Stimulated activated effector memory CD8-positive, alpha-beta T cell treated with anti-CD3 and anti-CD28 coated beads, Interleukin-12 subunit alpha, Interleukin-12 subunit beta, amount 100 ng/mL, for 72 hours (primary cell): ENCODE measurements at places on chromosomes 2 and 18.
A peak's percentile ranks its signal among the peaks of the same experiment; 100 is the strongest.

- DNase-seq = no peak
These were observed 93.5 kb downstream of the ZCCHC2 start for GRCh38 chr18:62616331-62616805.

DNA sequence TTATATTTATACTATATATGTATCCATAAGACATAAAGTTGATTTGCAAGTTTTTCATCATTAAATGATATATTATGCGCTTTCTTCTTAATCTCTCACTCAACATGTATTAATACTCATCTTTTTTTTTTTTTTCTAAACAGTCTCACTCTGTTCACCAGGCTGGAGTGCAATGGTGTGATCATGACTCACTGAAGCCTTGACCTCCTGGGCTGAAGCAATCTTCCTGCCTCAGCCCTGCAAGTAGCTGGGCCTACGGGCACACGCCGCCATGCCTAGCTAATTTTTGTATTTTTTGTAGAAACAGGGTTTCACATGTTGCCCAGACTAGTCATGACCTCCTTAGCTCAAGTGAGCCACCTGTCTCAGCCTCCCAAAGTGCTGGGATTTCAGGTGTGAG is 51.4 kb upstream of the MAP4K3 start:
- no peak for DNase-seq

DNA sequence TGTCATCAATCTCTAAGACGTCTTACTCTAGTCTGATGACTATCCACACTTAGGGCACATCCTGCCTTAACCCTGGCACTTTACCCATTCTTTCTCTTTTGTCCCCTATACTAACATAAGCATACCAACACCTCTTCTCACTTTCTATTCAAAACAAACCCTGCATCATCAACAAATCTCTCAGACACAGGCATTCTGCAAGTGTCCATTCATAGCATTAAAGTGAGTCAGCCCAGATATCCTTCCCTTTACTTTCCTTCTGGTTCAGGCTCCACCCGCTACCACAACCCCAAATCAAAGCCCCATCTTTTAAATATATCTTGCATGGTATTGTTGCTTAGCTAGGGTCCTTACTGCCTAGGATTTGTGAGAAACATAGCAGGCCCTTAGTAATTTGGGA is 3.8 kb downstream of the GRB14 start:
- no peak for DNase-seq

DNA sequence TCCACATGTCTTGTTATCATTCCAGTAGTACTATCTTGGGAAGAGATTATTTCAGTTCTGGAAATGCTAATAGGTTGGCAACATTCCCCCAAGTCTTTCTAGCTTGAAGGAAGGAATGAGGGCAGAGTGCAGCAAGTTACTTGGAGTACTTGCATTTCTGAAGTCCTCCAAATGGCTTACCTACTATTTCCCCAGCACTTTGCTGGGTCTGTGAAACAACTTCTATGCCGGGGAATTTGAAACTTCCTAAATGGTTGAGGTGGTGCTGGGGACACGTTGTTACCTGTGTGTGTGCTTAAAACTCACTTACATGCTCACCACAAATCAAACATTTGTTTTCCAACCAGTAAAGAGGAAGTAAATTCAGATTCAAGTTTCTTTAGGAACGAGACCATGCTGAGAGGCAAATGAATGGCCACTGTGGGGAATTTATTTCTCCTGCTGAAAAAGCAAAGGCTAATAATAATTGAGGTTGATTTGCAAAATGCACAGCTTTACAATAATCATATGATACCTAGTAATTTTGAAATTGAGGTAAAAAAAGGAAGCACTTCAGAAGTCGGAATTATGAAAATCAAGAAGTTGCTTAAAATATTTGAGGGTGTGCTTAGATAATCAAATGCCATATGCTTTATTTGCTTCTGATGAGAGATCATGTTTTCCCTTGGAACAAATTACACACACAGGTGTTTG is 1167.7 kb upstream of the ZEB2 start:
- no peak for DNase-seq

- DNase-seq = no peak
These were observed 79.7 kb downstream of the EDAR start for GRCh38 chr2:108909275-108909823.

DNA sequence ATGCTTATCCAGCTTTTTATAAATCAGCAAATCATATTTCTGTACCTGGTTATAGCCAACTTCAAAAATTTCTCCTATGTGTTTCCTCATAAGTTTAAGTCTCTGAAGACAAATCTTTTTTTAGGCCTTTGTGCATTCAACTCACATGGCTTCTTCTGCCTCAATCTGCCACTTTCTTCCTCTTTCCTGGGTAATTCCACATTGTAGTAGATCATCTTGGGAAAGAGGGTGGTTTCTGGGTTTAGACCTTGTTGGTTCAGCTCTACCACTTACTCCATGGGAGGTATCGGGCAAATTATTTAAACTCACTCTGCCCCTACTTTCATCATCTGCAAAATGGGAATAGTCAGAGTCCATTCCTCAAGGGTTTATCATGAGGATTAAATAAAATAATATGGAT is 707.0 kb upstream of the ZEB2 start:
- no peak for DNase-seq

- no peak for DNase-seq
These were observed 39.7 kb upstream of the NEDD4L start for GRCh38 chr18:58004317-58004716.

DNA sequence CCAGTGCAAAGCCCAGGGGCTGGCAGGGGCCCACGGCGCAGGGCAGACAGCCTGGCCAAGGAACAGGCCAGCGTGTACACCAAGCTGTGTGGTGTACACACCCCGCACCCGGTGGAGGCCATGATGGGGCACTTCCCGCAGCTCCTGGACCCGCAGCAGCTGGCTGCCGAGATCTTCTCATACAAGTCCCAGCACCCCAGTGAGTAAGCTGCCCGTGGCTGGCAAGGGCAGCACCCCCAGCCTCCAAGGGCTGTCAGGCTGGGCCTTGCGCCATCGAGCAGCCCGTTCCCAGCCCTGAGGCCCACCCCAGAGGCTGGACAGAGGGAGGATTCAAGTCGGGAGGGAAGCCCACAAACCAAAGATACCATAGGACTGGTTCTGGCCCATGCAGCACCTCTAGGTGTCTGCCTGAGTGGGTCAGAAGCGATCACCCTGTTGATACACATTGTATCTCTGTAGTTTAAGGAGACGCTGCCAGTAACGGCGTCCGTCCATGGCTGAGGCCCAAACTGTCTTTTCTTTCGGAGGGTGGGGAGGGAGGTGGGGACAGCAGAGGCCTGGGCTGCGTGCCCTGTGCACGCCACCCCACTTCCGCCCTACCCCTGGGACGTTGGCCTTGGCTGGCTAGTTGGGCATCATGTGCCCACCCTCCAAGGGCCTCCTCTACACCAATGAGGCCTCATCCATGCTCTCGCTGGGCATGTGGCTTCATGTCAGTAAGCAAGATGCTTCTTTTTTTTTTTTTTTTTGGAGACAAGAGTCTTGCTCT is 16.8 kb upstream of the MTERF4 start:
- no peak for DNase-seq

GRCh38 chr18:79574938-79575525 is 104.6 kb upstream of the CTDP1 start:
- DNase-seq = no peak

GRCh38 chr18:62549755-62550154 is 26.9 kb downstream of the ZCCHC2 start:
- DNase-seq = no peak

GRCh38 chr2:169107645-169108044 is 38.3 kb downstream of the DHRS9 start:
- peak; percentile 57 for DNase-seq

- no peak for DNase-seq
These were observed 31.9 kb upstream of the EML4 start for GRCh38 chr2:42137125-42137841.

DNA sequence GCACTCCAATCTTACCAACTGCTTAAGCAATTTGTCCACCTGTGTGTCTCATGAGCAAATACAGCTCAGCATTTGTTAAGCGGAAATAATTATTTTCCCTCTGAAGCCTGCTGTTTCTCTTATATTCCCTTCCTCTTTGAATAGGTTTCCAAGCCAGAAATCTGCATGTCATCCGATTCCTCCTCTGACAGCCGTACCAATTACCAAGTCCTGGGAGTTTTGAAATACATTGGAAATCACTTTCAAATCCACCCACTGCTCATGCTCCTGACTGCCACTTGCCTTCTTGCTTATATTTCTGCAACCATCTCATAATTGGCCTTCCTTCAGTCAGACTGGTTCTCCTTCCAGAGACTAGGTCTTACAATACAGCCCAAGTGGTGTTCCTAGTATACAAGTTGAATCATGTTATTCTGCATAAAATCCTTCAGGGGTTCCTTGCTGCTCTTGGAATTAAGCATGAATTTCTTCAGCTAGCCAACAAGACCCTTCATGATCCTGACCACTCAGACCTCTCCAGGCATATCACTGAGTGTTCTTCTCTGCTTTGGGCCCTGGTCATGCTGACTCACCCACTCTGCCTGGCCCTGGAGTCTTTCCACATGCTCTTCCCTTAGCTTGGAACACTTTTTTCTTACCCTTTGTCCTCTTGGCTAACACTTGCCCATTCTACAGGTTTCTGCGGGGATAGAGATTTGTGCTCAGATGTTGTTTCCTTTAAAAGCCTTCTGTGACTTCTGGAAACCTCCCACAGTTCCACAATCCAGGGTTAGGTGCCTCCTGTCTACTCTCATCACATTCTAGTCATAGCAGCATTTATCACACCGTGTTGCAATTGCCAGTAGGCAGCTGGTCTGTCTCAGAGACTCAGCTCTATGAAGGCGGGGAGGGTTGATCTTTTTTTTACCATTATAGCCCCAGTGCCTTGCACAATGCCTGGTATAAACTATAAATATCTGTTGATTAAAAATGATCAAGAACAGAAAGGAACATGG is 157.6 kb downstream of the ARL6IP6 start:
- DNase-seq = no peak

DNA sequence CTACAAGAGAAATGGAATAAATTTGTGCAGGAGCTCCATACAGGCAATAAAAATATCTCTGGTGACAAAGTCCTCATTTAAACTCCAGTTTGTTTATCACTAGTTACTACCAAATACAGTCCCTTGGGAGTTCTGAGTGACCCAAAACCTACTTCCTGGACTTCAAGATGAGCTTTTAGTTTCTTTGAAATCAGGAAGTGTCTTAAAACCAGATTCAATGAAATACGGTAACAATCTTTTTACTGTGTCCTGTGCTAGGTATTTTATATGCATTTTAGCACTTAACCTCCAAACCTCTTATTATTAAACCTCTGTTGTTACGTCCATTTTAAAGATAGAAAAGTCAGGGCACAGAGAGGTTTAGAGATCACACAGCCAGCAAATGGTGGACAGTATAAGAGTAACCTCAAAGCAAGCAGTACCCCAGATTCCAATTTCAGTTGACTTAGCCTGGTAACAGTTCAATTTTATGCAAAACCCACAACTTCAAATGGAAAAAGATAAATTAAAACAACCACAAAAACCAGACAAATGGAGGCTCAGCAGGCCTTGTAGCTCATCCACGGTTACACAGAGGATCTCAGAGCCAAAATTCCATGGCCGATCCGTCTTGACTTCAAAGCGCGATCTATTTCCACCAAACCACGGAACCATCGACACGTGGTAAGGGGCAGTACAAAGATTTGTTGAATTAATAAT is 1.3 kb upstream of the KCMF1 start:
- DNase-seq = peak; percentile 59

- no peak for DNase-seq
These were observed 31.5 kb downstream of the LBH start for GRCh38 chr2:30262716-30263309.

- DNase-seq = no peak
These were observed 48.9 kb downstream of the TSN start for GRCh38 chr2:121804340-121804739.

- DNase-seq = no peak
These were observed 123.5 kb downstream of the ATAD2B start for GRCh38 chr2:23803264-23803964.

DNA sequence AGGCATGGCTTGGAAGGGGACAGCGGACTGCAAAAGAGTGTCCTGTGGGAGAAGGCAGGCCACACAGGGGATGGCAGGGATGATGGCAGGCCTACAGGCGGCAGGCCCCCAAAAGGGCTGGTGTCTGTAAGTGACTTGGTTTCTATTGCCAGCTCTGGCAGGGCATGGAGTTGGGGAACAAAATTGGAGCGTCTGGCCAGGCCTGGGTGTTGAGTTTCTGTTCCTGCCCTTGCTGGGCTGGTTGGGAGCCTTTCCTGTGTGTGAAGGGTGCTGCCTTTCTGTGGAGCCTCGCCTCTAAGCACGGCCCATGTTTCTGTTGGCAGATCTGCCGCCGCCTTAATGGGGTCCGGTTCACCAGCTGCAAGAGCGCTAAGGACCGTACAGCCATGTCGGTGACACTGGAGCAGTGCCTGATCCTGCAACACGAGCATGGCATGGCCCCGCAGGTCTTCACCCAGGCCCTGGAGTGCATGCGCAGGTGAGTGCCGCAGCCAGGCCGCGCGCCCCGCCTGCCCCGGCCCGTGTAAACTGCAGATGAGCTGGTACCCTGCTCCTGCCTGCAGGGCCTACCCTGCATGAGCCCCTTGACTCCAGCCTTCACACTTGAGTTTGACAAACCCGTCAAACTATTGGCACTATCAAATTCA is 31.5 kb downstream of the COA5 start:
- no peak for DNase-seq

- no peak for DNase-seq
These were observed 12.0 kb downstream of the SFTPB start for GRCh38 chr2:85655961-85656417.

DNA sequence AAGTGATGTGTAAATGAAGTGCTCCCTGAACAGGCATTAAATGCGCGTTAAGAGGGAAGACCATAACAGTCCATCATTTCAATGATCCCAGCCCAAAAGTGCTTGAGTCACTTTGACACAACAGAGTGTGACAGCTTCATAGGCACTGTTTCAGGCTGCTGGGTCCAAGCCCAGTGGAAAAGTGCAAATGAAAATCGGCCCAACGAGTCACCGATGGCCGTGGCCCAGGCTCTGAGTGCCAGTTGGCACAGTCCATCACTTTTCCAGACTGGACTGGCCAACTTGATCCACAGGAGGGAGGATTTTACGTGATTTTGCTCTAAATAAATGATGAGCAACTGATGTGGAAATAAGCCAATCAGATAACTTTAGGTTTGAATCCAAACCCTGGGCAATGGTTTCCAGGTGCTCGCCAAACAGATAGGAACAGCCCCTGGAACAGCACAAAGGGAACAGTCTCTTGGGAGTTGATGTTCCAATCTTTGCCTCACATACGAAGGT is 114.0 kb downstream of the SP3 start:
- DNase-seq = no peak

DNA sequence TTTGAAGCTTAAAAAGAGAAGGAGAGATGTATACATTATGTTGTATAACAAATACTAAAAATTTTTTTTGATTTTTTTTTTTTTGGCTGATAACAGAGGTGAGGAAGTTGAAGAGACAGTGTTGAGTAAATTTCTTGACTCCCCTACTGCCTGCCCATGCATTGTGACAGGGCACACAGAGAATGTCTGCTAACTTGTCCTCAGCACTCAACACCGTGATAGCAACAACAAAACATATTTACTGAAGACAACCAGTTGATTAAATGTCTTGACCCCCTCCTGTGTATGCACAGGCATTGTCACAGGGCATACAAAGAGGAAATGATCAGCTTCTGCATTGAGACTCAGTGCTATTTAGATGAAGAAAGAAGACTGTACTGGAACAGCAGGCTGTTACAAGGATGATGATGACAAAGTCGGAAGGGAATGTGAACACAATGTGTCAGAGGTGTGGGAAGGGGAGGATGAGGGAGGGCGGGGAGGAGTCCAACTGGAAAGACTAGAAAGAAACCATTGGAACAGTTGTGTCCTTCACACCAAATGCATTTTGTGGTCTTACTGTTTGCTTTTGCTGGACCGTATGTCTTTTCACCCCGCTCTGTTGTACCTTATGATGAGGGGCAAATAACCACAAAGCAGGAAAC is 89.5 kb downstream of the CERS6 start:
- no peak for DNase-seq

- DNase-seq = no peak
These were observed 147.8 kb downstream of the KCNE4 start for GRCh38 chr2:223199531-223200515.
